Right renal pelvis (tissue), 4 donors: ENCODE measurements at places on chromosomes 3 and 15. TPM values are rescaled to one million over a fixed set of nuclear protein-coding genes. Genes with fewer than 3 reads are reported as not detected.

Gene MAP2K1
- polyA plus RNA-seq, result 56.5 TPM

- DNase-seq, result no peak
Measured at GRCh38 chr3:76063811-76064210, 278.5 kb upstream of the ZNF717 start.

GRCh38 chr15:98217356-98217755 lies 256.9 kb downstream of the ARRDC4 start:
- DNase-seq, result no peak

DNA sequence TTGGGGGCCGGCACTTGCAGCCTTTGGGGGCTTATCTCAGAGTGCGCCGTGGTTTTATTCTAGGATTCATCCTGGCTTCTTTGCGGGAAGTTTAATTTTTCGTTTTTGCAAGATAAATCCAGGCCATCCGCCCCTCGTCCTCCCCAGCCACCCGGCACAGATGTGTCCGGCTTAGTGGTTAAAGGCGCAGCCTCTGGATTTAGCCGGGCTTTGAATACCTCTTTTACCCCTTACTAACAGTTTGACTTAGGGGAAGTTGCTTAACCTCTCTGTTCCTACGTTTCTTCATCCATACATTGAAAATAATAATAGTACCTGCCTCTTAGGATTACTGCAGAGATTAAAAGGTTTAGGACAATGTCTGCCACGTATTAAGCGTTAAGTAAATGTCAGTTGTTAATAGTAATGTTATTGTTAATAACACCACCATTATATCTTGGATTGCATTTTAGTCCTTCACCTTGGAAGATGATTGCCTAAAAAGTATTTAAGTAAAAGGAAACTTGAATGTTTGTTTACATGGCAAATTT lies 714 bp downstream of the ECT2 start:
- no peak for DNase-seq

GRCh38 chr3:18789734-18790133 lies 358.6 kb upstream of the KCNH8 start:
- no peak for DNase-seq

DNA sequence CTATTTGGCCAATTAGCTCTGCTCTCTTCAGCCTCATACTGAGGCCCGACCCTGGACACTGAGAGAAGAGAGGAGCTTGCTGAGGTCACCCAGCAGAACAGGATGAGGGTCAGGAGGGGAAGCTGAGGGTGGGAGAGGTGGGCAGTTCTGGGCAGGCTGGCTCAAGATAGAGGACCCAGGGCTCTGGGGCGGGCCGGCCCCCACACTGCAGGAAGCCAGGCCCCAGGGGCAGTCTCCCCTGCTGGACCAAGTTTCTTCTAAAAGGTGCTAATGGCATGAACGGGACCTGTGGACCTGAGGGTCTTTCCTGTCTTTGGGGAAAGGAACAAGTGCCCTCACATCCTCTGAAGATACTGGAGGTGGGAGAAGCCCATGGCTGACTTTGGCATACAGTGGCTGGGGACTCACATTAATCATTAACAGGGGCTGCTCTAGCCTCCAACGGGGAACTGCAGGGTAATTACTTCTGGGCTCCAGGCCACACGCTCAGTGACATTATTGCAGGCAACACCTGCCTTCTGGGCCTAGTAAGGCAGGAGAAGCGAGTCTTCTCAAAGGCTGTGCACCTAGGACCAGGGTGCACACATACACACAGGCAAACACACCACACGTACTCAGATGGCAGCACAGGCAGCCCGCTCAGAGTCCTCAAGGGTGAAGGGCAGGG lies 10.6 kb downstream of the HCN4 start:
- no peak for DNase-seq

DNA sequence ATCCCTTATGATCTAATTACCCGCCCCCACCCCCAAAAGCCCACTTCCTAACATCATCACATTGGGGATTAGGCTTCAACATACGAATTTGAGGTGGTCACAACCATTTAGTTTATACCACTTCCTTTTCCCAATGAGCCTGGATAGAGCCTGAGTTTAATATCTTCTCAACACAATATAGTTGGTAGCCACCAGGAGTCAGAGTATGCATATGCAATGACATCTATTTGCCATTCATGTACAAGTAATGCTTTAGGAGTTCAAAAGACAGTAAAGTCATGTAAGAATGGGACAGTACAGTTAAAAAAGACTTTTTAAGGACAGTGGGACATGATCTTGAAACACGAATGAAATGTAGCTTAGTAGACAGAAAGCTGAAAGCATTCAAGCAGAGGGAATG lies 172.4 kb downstream of the DCLK3 start:
- no peak for DNase-seq

DNA sequence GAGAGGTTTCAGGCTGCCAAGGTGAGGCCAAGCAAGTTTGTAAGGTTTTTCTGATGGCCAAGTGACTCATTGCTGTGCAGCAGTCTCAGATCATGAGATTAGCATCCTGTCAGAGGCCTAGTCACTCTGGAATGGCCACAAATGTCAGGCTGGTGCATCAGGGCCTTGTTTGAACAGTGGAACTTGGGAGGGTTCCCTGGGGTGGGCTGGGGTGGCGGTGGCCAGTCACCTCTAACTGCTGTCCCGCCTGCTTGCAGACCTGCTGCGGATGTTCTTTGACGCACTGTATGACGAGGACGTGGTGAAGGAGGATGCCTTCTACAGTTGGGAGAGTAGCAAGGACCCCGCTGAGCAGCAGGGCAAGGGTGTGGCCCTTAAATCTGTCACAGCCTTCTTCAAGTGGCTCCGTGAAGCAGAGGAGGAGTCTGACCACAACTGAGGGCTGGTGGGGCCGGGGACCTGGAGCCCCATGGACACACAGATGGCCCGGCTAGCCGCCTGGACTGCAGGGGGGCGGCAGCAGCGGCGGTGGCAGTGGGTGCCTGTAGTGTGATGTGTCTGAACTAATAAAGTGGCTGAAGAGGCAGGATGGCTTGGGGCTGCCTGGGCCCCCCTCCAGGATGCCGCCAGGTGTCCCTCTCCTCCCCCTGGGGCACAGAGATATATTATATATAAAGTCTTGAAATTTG lies 2.8 kb upstream of the FAM131A start:
- DNase-seq, result no peak

GRCh38 chr15:100940767-100941379 lies 21.7 kb downstream of the LRRK1 start:
- no peak for DNase-seq

DNA sequence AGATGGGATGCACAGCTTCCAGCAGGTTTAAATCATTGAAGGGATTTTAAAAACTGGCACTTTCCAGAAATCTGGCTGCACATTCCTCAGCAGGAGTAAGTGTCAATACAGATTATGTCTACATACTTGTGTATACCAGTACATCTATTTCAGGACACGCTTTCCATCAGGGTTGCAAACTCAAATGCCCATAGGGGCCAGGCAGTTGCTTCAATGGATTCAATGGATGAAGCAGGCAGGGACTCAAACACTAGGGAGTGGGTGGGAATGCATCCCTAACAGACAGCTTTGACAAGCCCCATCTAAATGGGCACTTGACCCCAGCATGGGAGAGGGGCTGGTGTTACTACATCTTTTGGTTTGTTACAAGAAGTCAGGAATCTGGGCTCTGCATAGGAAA lies 136.8 kb downstream of the FOXP1 start:
- DNase-seq, result no peak

Gene CEMIP
- polyA plus RNA-seq, result 1.6 TPM

Gene RLBP1
- not detected for polyA plus RNA-seq

GRCh38 chr3:69445498-69445897 lies 59.6 kb upstream of the FRMD4B start:
- DNase-seq, result no peak

Gene TRIM42
- polyA plus RNA-seq, result not detected

GRCh38 chr3:65557899-65558564 lies 480.7 kb downstream of the MAGI1 start:
- DNase-seq, result no peak

Gene C2CD4A
- polyA plus RNA-seq, result 0.39 TPM

- DNase-seq, result no peak
Measured at GRCh38 chr3:156707588-156707987, 33.2 kb downstream of the TIPARP start.

Gene SI
- not detected for polyA plus RNA-seq

DNA sequence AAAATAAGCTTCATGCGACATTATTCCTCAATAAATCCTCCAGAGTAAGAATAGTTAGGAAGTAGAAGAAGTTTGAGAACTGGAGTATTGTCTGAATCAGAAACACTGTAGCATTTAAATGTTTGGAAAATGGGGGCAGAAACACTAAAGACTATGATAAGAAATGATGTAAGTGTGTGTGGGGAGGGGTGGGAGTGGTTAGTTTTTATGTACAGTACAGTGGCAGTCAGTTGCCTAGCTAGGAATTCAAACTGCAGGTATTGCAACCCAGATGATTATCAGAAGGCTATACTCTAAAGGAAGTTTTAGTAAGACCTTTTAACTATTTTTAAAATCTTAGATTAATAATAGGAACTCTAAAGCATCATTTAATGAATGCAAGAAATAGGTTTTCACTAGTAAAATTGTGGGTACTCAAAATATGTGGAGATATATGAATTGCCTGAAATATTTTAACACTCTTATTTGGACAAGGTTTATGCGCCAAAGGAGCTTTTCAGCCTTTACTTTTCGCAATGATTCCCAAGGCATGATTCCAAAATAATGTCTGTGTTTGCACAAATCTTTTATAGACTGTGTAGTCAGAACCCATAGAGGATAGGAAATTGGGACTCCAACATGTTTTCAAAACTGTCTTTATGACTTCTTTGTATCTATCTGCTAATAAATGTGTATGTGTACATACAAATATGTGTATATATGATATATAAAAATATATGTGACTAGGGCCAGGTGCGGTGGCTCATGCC lies 8.0 kb upstream of the CCDC50 start:
- DNase-seq, result no peak

DNA sequence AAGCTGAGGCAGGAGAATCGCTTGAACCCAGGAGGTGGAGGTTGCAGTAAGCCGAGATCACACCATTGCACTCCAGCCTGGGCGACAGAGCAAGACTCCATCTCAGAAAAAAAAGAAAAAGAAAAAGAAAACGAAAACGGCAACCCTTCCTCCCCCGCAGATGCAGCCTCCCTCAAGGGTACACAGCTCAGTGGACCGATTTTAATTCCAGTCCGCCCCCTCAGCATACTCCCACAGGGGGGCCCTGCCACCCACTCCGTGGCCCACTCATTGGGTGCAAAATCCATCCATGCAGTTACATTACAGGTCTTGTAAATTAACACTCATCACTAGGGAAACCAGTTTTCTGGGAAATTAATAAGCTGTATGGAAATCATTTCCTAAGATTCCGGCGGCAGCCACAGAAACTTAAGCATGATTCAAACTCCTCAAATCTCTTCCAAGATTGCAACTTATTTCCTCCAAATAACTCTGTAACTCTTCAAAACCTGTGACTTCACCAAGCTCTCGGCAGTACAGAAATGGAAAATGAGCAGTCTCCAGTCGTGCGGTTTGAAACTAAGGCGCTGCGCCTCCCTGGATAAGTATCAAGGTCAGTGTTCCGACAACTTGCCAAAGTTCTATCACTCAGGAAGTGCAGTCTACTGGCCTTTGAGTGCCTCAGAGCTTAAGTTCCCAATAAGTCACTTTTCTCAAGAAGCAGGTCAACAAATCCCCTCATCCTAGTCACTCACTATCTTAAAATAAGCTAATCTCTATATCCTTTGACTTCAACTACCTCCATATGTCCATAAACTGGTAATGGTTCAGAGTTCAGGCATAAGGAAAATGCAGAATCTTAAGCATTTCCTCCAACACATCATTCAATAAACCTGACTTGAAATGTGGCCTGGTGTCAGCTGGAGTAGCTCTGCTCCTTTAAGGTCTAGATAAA lies 24.7 kb upstream of the KLHL6 start:
- DNase-seq, result no peak

Gene IL17RC
- 33.2 TPM for polyA plus RNA-seq
